ENCODE measurements at places on chromosomes 5 and 9. TPM values are rescaled to one million over a fixed set of nuclear protein-coding genes. Genes with fewer than 3 reads are reported as not detected.

The FST gene
- 10.0 TPM for total RNA-seq

The LCN1 gene
- total RNA-seq = not detected

The MLANA gene
- not detected for total RNA-seq

The ADAMTS13 gene
- total RNA-seq = 3.4 TPM

The EIF4E1B gene
- total RNA-seq = not detected

The CNTFR gene
- total RNA-seq = 0.56 TPM

The CATSPER3 gene
- total RNA-seq = not detected

The GBA2 gene
- 13.3 TPM for total RNA-seq

The IL33 gene
- 127 TPM for total RNA-seq

The MTX3 gene
- total RNA-seq = 8.5 TPM

The ARHGEF37 gene
- 2.2 TPM for total RNA-seq

The HRCT1 gene
- total RNA-seq = 2.4 TPM

The ZNF189 gene
- total RNA-seq = 11.5 TPM

The OR13C8 gene
- not detected for total RNA-seq
